ENCODE measurements at places on chromosomes 13 and 19.

- DNase-seq: no peak
Observed at GRCh38 chr19:13748169-13748828, 16.0 kb upstream of the MRI1 start.

DNA sequence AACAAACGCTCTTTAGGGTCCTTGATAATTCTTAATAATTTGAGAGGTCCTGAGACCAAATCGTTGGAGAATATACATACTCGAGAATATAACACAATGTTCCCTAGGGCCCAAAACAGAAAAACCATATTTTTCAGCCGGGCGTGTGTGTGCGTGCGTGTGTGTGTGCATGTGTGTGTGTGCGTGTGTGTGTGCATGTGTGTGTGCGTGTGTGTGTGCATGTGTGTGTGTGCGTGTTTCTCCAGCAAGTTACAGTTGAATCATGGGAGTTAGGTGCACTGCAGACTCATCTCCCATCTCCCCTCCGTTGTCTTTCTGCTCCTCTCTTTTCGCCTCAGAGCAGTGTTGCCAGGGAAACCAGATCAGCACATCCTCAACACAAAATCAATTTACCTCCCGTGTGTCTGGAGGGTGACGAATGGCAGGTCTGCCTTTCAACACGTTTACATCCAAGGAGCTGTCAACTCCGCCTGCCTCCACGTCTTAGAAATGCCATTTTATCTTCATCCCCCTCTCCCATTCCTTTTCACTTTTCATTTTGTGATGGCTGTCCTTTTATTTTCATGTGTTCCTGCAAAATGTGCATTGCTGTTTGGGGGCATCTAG lies 8.3 kb upstream of the PNMA8B start:
- no peak for DNase-seq

DNA sequence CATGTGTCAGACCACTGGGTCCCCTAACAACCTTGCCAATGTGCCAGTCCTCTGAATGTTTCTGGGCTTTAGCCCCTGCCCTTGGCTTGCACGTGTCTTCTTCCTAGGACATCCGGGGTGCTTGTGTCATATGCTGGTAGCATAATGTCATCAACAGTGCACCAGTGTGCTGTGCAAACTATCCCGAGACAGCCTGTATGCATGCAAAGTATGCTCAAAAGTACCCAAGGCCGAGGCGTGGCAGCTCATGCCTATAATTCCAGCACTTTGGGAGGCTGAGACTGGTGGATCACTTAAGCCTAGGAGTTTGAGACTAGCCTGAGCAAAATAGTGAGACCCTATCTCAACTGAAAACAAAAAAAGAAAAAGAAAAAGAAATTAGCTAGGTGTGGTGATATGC lies 20.8 kb upstream of the C19orf12 start:
- DNase-seq: no peak

DNA sequence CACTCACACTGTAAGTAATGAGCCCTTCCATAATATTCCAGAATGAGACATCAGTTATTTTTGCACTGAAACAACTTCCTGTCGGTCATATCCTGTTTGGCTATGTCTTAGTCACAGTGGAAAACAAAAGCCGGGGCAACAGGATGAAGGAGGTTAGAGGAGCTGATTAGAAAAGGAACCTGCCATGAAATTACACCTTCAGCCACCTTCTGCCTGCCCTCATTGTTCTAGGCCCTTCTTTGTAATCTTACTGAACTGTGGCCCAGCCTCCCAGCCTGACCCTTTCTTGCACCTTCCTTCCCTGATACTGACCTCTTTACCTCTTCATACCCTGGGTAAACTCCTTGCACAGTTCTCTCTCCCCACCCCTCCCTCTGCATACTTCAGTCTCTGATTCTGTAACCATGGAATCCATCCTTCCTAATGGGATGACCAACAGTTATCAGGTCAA lies 67.3 kb downstream of the DOCK9 start:
- DNase-seq: no peak

GRCh38 chr13:109667807-109668291 lies 118.5 kb downstream of the IRS2 start:
- no peak for DNase-seq

DNA sequence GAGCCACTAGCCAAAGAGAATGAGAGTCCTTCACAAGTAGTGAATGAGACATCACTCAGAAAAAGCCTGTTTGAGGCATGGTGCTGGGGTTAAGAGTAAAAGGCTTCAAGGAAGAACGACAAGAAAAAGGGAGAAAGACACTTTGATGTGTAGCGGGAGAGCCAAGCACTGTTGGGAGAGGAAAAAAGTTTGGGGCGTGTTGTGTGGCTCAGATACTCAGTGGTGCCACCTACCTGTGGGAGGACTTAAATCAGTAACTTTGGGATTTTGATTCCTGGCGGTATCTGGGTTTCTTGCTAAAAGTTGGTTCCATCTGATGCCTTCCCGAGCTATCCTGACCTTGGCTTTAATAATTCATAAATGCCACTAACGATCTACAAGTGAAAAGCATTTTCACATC lies 12.3 kb downstream of the ELSPBP1 start:
- DNase-seq: no peak

- no peak for DNase-seq
Observed at GRCh38 chr13:68323124-68323523, 1093.0 kb upstream of the PCDH9 start.

DNA sequence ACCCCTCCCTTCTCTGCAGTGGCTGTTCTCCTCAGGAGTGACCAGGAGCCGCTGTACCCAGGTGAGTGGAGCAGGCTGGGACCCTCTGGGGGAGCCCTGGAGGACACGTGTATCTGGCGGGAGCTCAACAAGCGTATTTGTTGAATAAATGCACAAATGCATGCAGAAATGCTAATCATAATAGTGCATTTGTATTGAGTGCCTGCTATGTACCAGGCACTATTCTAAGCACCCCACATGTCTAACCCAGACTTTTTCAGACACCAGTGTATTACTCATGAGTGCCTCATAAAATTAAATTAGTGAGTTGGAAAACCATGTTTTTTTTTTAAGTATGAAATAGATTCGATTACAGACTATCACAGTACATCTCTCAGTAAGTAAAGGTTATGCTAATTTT lies 7.9 kb downstream of the HPN start:
- DNase-seq: no peak
